NCI-H1092 treated with DMSO at 0.1 percent for 48 hours (cell line): ENCODE measurements at places on chromosomes 4 and X.
A peak's percentile ranks its signal among the peaks of the same experiment; 100 is the strongest.

DNA sequence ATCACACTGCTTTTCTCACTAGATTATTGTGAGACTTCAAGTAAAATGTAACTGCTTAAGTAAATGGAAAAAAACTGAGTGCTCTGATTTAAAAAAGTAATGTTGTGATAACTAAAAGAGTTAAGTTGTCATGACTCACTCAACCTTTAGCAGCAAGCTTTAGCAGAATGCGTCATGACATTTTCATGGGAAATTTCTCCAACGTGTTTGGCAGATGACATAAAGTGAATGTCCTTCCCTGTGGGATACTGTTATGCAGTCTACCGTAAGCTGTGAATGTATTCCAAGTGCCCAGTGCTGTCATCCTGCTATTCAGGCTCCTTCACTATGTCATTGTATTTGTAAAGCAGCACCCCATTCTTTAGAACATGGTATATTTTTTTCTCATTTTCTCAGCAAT lies 136.2 kb downstream of the CPXCR1 start:
- DNase-seq = no peak

DNA sequence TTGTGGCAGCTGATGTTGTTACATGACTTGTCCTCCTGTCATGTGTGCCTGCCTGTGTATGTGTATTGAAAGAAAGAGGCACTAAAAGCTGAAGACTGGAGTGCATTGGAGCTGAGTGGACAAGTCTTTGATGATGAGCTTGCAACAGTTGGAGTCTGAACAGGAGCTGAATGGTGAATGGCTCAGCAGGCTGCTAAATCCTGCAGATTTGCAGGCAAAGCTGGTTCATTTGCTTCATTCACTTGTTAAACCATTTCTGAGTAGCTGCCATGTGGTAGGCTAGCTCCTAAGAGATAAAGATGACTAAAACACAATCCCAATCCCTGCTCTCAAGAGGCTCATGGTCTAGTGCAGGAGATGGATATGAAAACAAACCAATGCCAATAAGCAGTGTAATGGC lies 217.3 kb downstream of the CHRDL1 start:
- DNase-seq = no peak

- DNase-seq = peak; percentile 42
Measured at GRCh38 chr4:23819041-23819511, 70.8 kb downstream of the PPARGC1A start.

DNA sequence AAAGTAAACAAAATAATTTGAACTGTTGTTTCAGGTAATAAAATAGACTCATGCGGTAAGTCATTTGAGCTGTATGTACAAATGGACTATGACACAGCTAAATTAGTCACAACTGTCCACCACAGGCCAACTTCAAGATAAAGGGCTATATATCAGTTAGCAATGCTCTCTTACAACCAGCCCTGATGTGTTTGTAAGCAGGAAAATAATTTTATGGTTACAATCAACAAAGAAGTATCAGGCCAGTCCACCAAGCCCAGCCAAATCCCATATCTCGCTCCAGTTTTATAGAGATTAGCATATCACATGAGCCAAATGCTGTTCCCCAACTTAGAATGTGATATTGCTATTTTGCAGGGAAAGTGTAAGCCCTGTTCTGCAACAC lies 511 bp upstream of the DUSP21 start:
- DNase-seq = no peak

GRCh38 chr4:70660106-70660505 lies 6.2 kb downstream of the JCHAIN start:
- DNase-seq = no peak

DNA sequence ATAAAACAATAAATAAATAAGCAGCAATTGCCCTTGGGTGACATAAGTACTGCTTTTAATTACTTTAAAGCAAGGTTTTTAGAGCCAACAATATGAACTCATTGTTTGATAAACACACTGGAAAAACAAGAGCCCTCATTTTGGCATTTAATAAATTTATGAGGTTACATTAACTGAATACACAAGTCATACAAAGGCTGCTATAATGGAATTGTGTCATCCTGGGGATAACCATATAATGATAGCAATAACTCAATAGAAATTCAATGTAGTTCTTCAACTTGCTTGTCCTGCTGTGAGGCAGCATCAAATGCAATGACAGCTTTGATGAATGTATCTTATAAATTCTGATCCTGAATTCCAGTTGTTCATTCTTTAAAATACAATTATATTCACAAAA lies 1512.5 kb downstream of the STIM2 start:
- no peak for DNase-seq

- no peak for DNase-seq
Measured at GRCh38 chr4:108982402-108983185, 219.7 kb upstream of the ETNPPL start.

GRCh38 chrX:153061732-153062131 lies 5.5 kb downstream of the PNMA3 start:
- DNase-seq = no peak
